ENCODE measurements at places on chromosomes 3 and 15.

GRCh38 chr15:80182611-80183261 lies 29.9 kb downstream of the FAH start:
- DNase-seq, result no peak
- no peaks in the 10 kb centered on the region for H3K27me3 ChIP-seq
- peaks cover 7% of the 10 kb centered on the region for H3K36me3 ChIP-seq
- no peaks in the 10 kb centered on the region for H3K4me1 ChIP-seq
- no peak overlapping the region for H3K4me3 ChIP-seq

GRCh38 chr3:171566803-171567422 lies 106.7 kb upstream of the TNIK start:
- H3K27ac ChIP-seq, result no peak overlapping the region
- no peak overlapping the region for H3K4me3 ChIP-seq
- no peaks in the 10 kb centered on the region for H3K27me3 ChIP-seq
- H3K4me1 ChIP-seq, result no peaks in the 10 kb centered on the region
- no peak for DNase-seq

DNA sequence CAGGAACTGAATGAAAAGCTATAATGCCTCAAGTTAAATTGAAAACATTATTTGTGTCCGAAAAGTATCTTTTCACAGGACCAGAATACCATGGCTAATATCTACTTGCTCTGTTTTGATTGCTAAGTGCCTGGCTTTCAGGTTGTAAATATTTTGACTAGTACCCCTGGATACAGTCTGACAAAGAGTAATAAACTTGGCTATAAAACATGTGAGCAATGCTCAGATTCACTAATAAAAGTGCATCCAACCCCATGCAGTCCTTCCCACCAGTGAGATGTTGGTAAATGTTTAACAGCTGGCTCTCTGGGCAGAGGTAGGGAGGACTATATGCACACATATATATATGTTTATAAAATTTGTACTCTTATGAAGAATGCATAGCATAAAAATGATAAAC lies 281.8 kb upstream of the TGFBR2 start:
- no peaks in the 10 kb centered on the region for H3K27me3 ChIP-seq
- no peak overlapping the region for H3K27ac ChIP-seq
- H3K4me1 ChIP-seq, result peaks cover 2% of the 10 kb centered on the region
- H3K4me3 ChIP-seq, result no peak overlapping the region
- no peaks in the 10 kb centered on the region for H3K36me3 ChIP-seq

- no peaks in the 10 kb centered on the region for H3K36me3 ChIP-seq
- no peak for DNase-seq
- H3K4me1 ChIP-seq, result no peaks in the 10 kb centered on the region
- no peak overlapping the region for H3K27ac ChIP-seq
These were observed 646.4 kb upstream of the ADAMTS9 start for GRCh38 chr3:65334045-65334665.

- DNase-seq, result no peak
- H3K36me3 ChIP-seq, result no peaks in the 10 kb centered on the region
- no peak overlapping the region for H3K27ac ChIP-seq
- no peaks in the 10 kb centered on the region for H3K4me1 ChIP-seq
- H3K27me3 ChIP-seq, result peaks cover under 1% of the 10 kb centered on the region
These were observed 36.4 kb upstream of the SLCO2A1 start for GRCh38 chr3:134066158-134066541.
